ENCODE measurements at places on chromosomes 6 and 20.
A peak's percentile ranks its signal among the peaks of the same experiment; 100 is the strongest.

DNA sequence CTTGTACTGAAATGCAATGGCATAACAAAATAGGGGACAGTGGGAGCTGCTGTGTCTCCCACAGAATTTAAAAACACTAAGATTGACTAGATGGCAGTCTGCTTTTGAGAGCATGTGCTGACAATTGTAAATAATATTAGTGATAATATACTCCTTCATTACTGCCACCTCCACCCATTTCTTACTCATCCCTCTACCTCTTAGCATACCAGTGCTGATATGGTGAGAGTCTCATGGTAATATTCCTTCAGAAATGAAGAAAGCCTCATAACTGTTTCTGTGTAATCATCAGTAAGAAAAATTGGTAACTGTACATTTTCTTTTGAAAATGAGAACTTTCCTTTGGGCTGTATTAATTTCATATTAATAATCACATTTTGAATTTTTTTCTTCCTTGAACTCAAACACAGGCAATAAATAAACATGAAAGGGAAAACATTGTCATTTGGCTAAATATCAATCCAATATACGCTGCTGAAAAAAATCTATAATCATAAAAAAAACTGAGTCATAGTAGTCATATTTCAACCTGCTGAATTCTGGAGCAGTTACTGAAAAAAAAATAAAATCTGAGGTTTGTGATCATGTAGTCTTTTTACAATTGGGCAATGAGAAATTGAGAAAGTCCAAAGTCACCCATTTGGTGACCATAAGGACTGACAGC lies 34.6 kb downstream of the FAM83B start:
- no peak for DNase-seq

GRCh38 chr6:126873351-126873750 lies 245.1 kb upstream of the RSPO3 start:
- peak; percentile 54 for DNase-seq

GRCh38 chr6:21164768-21165326 lies 428.7 kb upstream of the SOX4 start:
- DNase-seq, result no peak

- peak; percentile 65 for DNase-seq
Measured at GRCh38 chr6:43608310-43608763, 20.7 kb downstream of the GTPBP2 start.

- no peak for DNase-seq
Measured at GRCh38 chr6:16651871-16652270, 109.4 kb downstream of the ATXN1 start.

DNA sequence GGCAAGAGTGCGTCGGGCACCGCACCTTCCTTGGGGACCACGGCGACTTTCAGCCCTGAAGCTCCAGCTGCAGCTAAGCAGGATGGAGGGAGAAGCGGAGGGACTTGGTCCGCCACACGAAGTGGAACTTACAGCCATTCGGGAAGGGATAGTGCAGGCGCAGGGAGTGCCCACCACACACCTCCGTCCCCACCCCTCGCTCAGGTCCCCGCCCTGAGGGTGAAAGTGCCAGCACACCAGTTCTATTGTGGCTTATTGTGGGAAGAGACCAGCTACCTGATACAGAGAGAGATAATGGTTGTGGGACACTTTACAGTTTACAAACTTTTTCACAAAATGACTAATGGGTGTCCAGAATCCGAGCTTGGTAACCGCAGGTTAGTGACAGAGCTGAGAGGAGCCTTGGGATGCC lies 76.1 kb downstream of the IRF4 start:
- no peak for DNase-seq

DNA sequence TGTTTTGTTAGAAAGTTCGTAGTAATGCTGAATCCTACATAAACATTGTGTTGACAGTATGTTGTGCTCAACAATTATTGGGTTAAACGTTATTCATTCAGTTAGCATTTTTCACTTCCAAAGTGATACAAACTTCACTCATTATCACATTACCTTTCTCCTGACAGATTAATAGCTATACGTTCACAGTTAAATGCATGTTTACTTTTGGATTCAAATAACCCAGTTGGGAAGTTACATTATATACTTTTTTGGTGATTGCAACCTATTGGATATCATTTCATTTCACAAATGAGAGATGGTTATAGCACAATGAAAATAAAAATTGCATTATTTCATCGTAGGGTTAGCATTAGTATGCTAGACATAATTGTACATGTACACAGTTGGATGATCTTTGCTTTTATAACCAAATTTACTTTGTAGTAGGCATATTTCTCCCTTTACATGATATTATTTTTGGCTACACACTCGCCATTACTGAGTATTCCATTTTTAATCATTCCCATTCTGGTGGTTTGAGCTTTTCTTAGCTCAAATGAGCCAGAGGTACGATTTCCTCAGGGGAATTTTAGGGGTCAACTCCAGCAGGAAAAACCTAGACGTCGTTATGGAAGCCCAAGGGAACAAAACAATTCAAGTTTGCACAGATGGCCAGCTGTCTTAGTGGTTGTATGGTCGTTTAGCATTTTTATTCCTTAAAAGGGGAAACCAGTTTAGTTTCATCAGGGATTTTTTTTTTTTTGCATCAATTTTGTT lies 2.1 kb upstream of the HIVEP1 start:
- DNase-seq, result no peak

GRCh38 chr6:123233336-123233735 lies 237.3 kb downstream of the CLVS2 start:
- no peak for DNase-seq

GRCh38 chr20:31355981-31356380 lies 12.4 kb upstream of the DEFB118 start:
- DNase-seq, result no peak

GRCh38 chr20:10113746-10114145 lies 79.0 kb downstream of the ANKEF1 start:
- DNase-seq, result no peak

DNA sequence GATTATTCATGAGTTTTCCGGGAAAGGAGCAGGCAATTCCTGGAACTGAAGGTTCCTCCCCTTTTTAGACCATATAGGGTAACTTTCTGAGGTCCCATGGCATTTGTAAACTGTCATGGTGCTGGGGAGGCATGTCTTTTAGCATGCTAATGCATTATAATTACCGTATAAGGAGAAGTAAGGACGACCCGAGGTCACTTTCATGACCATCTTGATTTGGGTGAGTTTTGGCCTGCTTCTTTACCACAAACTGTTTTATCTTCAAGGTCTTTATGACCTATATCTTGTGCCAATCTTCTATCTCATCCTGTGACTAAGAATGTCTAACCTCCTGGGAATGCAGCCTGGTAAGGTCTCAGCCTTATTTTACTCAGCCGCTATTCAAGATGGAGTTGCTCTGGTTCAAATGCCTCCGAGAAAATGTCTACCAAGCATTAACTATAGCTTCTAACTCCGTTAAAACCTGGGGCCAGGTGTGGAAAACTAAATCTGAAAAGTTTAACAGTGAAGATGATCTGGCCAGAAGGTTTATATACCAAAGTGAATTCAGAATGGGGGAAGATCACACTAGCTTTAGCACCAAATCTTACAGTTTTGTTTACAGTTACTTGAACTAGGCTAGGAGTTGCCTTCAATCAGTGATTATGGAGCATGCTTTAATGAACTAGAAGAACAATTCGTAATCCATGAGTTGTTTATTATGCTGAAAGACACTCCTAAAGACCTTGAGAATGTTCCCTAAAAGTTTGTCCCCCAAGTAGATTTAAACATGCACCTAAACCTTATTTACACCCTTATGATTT lies 80.0 kb upstream of the TOP1 start:
- no peak for DNase-seq

DNA sequence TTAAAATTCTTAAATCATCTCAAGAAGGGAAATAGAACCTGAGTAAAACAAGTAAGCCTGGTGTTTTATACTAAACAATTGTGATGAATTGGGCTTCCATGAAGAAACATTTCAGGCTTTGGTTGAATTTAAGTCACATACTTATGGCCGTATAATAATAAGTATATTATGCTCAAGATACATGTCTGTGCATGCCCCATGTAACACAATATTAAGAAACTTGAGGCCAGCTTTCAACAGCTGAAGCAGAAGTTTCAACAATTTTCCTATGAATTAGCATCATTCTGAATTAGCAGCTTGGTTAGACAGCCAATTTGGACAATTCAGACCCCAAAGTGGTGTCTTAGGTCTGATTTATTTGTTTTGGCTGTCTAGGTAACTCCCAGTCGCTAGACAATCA lies 243.7 kb downstream of the MYLK4 start:
- DNase-seq, result no peak

DNA sequence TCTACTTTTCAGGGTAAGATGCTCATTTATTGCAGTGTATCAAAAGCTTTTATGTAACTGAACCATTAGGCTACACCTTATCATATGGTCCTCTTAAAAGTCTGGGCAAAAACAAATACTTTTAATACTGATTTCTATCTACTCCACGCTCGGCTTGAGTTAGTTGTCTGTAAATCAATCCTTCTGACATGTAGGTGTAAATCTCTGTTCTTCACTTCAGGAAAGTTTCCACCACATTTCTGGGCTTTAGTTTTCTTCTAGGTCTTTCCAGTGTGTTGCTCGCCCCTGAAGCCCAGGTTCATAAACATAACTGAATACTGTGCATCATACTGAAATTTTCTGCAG lies 89.2 kb upstream of the RNF217 start:
- DNase-seq, result no peak

DNA sequence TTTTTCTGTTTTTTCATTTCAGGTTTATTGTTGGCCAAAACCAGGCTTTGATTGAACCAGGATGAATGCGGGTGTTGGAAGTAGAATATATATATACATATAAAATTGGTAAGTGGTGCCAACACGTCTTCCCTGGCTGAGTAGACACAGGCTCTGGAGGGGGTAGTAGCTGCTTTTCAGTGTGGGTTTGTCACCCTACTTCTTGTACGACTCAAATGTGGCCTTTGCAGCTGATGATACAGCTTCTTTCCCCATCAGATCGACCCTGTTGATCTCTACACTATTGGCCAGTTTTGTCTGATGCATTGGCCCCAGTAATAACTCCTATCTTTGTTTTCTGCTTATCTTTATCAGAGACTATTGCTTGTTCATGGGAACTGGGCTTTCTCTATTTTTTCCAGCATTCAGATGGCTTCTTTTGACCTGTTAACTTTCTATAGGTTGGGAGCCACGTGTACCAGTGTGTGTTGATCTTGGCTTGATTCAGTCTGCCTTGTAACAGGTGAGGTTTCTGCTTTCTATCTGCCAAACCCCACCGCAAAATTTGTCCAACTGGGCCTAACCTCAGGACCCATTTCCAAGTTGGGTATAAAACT lies 2.7 kb upstream of the ZNFX1 start:
- DNase-seq, result no peak

GRCh38 chr20:16664020-16664419 lies 65.8 kb upstream of the SNRPB2 start:
- DNase-seq, result no peak

- DNase-seq, result no peak
Measured at GRCh38 chr6:130190701-130191690, 31.8 kb downstream of the SAMD3 start.

GRCh38 chr6:315921-316752 lies 23.9 kb downstream of the DUSP22 start:
- no peak for DNase-seq

DNA sequence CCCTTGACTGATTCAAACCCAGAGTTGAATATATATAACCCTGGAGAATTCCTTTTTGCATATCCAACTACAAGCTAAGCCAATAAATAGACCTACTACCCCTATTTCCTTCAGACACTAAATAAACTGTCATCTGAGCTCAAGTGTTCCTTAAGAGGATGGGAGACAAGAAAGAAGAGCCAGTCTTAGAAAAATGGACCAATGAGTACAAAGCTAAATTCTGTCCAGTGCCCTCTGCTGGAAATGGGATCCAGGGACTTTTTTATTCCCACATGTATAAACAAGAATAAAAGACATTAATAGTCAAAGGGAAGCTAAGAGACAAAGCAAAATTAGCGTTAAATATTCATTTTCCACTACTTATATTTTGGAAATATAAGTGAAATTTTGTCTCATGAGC lies 4.8 kb downstream of the PPP1R10 start:
- no peak for DNase-seq

DNA sequence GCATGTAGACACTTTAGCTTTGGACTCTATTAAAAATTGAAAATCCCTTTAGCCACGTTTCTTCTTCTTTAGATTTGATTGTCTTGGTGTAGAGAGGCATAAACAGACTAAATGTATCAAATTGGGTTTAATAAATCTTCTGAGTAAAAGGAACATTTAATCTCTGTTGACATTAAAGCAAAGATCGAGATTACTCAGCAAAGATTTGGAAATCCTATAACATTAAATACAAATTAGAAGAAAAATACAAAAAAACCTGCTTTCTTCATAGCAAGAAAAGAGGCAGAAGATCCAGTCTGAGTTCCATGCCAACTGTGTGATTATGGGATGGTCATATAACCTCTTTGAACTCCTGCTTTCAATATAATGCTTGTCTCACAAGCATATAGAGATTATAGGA lies 172.3 kb downstream of the GJA1 start:
- DNase-seq, result no peak

- peak; percentile 50 for DNase-seq
Measured at GRCh38 chr20:4160761-4161305, 145.5 kb upstream of the RNF24 start.

GRCh38 chr6:158926414-158926813 lies 73.6 kb downstream of the RSPH3 start:
- no peak for DNase-seq

DNA sequence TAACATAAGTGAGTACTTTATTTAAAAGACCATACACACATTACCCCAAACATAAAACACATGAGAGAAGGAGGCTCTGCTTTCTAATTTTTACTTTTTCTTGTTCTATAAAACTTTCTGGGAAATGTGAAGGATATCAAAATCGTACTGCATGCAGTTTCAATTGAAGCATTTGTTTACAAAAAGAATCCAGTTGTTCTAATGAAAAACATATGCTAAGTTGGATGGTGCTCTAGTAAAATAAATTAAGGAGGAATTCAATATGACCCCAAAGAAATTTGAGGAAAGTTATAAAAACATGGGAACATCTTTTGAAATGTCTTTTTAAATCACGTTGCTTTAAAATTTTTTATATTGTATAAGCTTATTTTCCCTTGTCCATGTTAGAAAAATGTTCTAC lies 37.6 kb downstream of the OR2B6 start:
- no peak for DNase-seq

DNA sequence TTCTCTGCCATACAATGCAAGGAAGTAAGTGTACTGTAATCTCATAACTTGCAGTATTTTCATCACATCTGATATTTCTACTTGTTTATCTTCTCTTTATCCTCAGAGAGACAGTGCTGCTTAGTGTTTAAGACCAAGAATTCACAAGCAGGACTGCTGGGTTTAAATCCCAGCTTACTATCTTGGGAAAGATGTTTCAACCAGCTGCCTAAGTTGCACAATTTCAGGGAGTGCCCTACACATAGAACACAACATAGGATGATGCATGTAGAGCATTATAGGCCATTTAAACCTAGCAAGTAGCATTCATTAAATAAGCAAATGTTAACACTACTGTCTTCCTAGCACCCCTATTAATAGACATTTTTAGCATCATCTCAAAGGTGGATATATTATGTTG lies 205.2 kb upstream of the CEP162 start:
- no peak for DNase-seq
